ENCODE measurements at places on chromosomes 2 and 18. TPM values are rescaled to one million over a fixed set of nuclear protein-coding genes. Genes with fewer than 3 reads are reported as not detected.
A peak's percentile ranks its signal among the peaks of the same experiment; 100 is the strongest.

RGPD5 gene
- 5.1 TPM for total RNA-seq

DNA sequence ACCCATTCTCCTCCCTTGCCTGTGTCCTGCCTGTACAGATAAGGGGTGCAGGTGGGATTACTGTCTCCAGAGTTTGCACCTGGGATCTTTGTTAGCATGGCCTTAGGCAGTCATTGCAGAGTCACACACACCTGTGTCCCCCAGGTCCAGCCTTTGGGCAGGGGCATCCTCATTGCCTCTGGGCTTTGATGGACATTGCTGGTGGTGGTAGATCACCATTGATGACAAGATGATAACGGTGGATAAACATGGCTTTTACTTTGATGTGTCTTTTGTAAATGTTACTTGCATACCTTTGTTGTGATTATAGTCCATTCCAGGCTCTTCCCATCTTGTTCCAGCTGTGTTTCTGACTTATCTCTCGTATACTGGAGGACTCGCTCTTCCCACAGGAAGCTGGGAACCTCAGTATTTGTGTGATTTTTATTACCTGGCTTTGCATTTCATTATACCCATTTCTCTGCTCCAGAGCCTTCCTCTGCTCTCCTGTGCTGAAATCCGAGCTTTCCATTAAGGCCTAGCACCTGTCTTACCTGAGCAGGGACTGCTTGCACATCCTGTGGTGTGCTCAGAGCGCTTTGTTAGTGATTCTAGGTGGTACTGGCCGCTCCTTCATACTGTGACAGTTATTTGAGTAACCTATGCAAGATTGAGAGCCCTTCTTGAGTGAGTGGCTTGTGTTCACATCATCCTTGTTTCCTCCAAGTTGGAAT, 79.2 kb downstream of the PTPRM start:
- no peak overlapping the region for H3K27ac ChIP-seq
- no peak for DNase-seq
- H3K36me3 ChIP-seq: no peaks in the 10 kb centered on the region
- no peak overlapping the region for H3K4me3 ChIP-seq
- no peaks in the 10 kb centered on the region for H3K27me3 ChIP-seq

- no peaks in the 10 kb centered on the region for H3K36me3 ChIP-seq
- peaks cover 16% of the 10 kb centered on the region for H3K27me3 ChIP-seq
- H3K4me3 ChIP-seq: no peak overlapping the region
- H3K4me1 ChIP-seq: no peaks in the 10 kb centered on the region
These were observed 39.6 kb downstream of the EN1 start for GRCh38 chr2:118807668-118808428.

DNA sequence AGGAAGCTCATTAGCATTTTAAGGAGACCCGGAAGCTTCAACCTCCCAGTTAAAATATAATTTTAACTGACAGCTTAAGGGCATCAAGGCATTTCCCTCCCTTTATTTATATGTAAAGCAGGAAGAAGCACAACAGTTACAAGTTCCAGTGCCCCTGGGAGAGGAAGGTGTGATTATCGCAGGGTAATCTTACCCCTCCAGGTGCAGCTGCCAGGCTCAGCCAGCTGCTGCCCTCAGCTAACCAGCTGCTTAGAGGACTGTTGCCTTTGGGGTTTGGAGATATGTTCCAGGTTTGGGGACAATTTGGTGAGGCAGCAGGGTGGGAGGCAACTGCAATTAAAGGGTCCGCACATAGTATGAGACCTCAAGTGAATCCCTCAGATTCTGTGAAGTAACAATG, 55.3 kb upstream of the SETBP1 start:
- H3K36me3 ChIP-seq: no peaks in the 10 kb centered on the region
- H3K27me3 ChIP-seq: no peaks in the 10 kb centered on the region
- no peak overlapping the region for H3K27ac ChIP-seq
- no peak overlapping the region for H3K4me3 ChIP-seq
- H3K4me1 ChIP-seq: no peaks in the 10 kb centered on the region
- DNase-seq: no peak

IRS1 gene
- 43.5 TPM for total RNA-seq

- no peak for DNase-seq
- H3K27me3 ChIP-seq: no peaks in the 10 kb centered on the region
- no peak overlapping the region for H3K4me3 ChIP-seq
- H3K36me3 ChIP-seq: no peaks in the 10 kb centered on the region
These were observed 11.7 kb downstream of the ALLC start for GRCh38 chr2:3669656-3670055.

DNA sequence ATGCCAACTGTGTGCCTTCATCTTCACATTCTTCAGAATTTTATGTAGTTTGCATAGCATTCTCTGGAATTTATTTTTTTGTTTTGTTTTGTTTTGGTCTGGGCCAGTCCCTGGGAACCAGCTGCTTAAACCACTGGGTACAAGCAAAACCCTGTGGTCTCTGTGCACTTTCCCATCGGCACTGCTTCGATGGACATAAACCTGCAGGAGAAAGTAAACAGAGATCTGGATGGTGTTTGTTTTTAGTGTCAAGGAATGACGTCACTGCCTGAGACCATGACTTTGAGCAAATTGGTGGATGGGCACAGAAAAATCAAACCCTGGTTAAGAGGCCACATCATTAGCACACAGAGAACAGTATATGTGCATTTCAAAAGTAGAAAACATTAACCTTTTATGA, 64.7 kb upstream of the RASGRP3 start:
- no peak for DNase-seq
- no peaks in the 10 kb centered on the region for H3K27me3 ChIP-seq
- no peaks in the 10 kb centered on the region for H3K4me1 ChIP-seq
- no peaks in the 10 kb centered on the region for H3K36me3 ChIP-seq

DNA sequence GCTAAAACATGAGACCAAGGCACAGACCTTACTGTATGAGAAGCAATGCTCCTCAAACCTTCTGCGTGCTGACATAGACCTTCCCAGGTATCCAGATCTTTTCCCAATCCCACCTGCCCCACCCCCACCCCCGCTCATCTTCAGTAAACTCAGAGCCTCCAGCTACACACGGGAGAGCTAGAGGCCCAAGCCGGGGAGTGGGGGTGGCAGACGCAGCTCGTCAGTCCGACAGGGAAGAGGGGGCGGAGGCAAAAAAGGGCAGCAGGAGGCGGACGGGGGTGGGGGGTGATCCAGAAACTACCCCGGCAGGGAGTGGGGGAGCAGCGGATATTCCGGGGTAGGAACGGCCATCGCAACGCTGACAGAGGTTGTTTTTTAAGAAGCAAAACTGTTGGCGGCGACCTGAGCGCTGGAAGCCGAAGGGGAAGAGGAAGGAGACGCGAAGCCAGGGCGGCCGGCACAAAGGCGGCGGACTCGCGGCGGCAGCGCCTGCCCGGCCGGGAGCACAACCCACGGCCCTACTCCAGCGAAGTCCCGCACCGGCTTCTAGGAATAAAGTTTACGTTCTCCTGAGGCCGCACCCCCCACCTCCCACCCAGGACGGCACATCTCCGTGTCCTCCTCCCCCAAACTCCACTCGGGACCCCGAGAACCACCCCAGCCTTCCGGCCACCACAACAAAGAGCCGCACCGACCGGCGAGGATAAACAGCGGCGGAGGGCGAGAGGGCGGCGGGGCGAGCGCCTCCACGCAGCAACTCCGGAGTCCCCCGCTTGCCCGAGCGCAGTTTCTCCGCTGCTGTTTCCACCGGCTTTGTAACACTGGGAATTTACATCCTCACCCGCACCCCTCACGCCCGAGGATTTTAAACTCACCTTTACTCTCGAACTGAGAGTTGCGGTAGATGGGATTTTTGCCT, 722 bp downstream of the BAZ2B start:
- H3K27ac ChIP-seq: peak overlapping the region; percentile 97
- peaks cover 51% of the 10 kb centered on the region for H3K4me1 ChIP-seq

GRCh38 chr2:157866666-157867642, 9.2 kb downstream of the ACVR1 start:
- peaks cover 14% of the 10 kb centered on the region for H3K4me1 ChIP-seq
- no peaks in the 10 kb centered on the region for H3K36me3 ChIP-seq
- DNase-seq: no peak
- H3K27ac ChIP-seq: no peak overlapping the region

- no peak for DNase-seq
- H3K4me3 ChIP-seq: no peak overlapping the region
- no peaks in the 10 kb centered on the region for H3K4me1 ChIP-seq
- H3K27ac ChIP-seq: no peak overlapping the region
- H3K36me3 ChIP-seq: no peaks in the 10 kb centered on the region
These were observed 13.4 kb downstream of the COLEC12 start for GRCh38 chr18:486929-487740.

SFTPB gene
- total RNA-seq: not detected

DNA sequence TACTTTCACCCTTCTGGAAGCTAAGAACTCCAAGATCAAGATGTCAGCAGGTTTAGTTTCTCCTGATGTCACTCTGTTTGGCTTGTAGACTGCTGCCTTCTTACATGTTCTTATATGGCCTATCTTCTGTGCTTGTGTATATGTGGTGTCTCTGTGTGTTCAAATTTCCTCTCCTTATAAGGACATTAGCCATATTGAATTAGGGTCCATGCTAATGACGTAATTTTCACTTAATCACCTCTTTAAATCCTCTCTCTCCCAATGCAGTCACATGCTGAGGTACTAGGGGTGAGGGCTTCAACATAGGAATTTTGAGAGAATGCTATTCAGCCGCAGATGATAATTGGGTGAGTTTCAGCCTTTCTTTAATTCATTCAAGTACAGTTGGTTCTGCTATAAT, 458.3 kb upstream of the SYT4 start:
- no peak overlapping the region for H3K4me3 ChIP-seq
- no peaks in the 10 kb centered on the region for H3K27me3 ChIP-seq
- H3K4me1 ChIP-seq: no peaks in the 10 kb centered on the region
- H3K36me3 ChIP-seq: no peaks in the 10 kb centered on the region

GRCh38 chr2:189454009-189454408, 12.7 kb downstream of the WDR75 start:
- DNase-seq: no peak
- peaks cover 72% of the 10 kb centered on the region for H3K36me3 ChIP-seq
- H3K4me3 ChIP-seq: no peak overlapping the region
- no peaks in the 10 kb centered on the region for H3K27me3 ChIP-seq
- H3K4me1 ChIP-seq: no peaks in the 10 kb centered on the region
- H3K27ac ChIP-seq: no peak overlapping the region

DNA sequence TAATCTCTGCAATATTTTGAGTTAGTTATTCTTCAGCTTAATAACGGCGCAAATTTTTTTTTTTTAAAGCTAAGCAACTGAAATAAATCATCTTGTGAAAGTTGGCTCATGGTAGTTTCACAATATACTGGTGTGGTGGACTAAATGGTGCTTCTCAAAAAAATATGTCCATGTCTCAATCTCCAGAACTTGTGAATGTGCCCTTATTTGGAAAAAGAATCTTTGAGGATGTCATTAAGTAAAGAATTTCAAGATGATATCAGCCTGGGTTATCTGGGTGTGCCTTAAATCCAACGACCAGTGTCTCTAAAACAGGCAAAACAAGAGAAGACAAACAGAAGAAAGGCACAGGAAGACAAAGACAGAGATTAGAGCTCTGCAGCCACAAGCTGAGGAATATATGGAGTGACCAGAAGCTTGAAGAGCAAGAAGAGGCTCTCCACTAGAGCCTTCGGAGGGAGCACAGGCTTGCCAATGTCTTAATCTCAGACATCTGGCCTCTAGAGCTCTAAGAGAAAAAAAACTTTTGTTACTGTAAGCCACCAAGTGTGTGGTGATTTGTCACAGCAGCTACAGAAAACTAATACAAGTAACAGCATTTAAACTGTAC, 71.4 kb downstream of the HNMT start:
- H3K27me3 ChIP-seq: no peaks in the 10 kb centered on the region
- DNase-seq: no peak
- H3K36me3 ChIP-seq: no peaks in the 10 kb centered on the region
- H3K4me3 ChIP-seq: no peak overlapping the region

- H3K27ac ChIP-seq: no peak overlapping the region
- peaks cover 7% of the 10 kb centered on the region for H3K4me1 ChIP-seq
- no peaks in the 10 kb centered on the region for H3K36me3 ChIP-seq
- H3K4me3 ChIP-seq: no peak overlapping the region
These were observed 548.8 kb upstream of the NRP2 start for GRCh38 chr2:205133544-205133943.

GRCh38 chr2:147311058-147311430, 533.8 kb upstream of the ACVR2A start:
- no peaks in the 10 kb centered on the region for H3K27me3 ChIP-seq
- no peak overlapping the region for H3K4me3 ChIP-seq
- H3K36me3 ChIP-seq: no peaks in the 10 kb centered on the region
- no peak for DNase-seq

STPG4 gene
- not detected for total RNA-seq

DNA sequence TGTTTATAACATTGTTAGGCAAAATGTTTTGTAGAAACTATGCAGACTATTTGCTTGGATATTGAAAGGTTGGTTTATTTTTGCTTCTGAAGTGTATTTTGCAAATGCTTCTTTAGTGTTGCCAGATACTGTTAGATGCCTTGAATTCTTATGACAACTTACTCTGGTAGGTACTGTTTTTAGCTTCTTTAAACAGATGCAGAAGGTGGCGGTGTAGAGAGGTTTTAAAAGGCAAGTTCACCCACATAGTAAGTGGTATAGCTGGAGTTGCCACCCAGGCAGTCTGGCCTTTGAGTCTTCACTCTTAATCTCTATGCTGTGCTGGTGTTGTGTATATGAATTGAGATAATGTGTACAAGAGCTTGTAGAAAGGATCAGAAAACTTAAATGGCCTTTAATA, 3.6 kb downstream of the PCYOX1 start:
- H3K36me3 ChIP-seq: peaks cover 25% of the 10 kb centered on the region
- peaks cover 35% of the 10 kb centered on the region for H3K4me1 ChIP-seq
- no peak overlapping the region for H3K27ac ChIP-seq
- DNase-seq: no peak

UGT1A5 gene
- not detected for total RNA-seq

DNA sequence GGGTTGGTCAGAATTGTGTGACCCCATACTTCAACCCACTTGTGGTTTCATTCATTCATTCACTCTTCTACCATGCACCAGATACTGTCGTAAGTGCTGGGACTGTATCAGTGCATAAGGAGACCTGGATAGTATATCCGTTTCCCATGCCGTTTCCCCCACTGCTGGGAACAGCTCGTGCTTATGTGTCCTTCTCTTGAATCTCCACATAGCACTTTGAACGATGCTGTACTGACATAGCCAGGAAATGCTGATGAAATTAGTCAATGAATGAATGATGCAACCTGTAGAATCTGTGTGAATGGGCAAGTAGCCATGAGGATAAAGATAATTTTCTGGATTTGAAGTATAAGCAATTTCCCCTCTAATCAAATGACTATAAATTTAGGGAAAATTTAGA, 276.1 kb downstream of the BCL2 start:
- no peak overlapping the region for H3K4me3 ChIP-seq
- H3K27me3 ChIP-seq: peaks cover 5% of the 10 kb centered on the region
- H3K36me3 ChIP-seq: no peaks in the 10 kb centered on the region

GALNT14 gene
- 1.5 TPM for total RNA-seq

DNA sequence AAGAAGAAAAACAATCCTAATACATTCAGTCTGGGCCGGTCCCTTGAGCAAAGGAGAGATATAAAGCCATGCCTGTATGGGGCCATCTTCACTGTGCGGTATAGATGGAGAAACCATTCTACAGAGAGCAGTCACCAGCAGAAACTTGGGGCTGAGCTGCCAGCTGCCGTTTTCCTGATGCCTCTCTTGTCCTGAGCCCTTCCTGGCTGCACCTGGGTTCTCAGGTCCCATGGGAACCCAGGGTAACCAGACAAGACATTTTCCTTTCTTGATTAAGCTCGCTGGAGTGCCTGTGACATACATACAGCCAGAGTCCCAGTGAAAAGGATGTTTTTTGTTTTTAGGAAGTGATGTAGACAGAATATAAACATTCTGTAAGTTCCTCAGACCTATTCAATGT, 5.3 kb upstream of the METTL21A start:
- no peak overlapping the region for H3K27ac ChIP-seq
- H3K4me1 ChIP-seq: peaks cover 11% of the 10 kb centered on the region
- H3K4me3 ChIP-seq: no peak overlapping the region
- no peaks in the 10 kb centered on the region for H3K36me3 ChIP-seq
- DNase-seq: no peak

CKAP2L gene
- total RNA-seq: 1.3 TPM
